CD4-positive, alpha-beta T cell treated with Interleukin-17A for 4 hours (primary cell): ENCODE measurements at places on chromosomes 11 and 22.

- no peak for DNase-seq
These were observed 15.2 kb downstream of the PRPF19 start for GRCh38 chr11:60891103-60891741.

DNA sequence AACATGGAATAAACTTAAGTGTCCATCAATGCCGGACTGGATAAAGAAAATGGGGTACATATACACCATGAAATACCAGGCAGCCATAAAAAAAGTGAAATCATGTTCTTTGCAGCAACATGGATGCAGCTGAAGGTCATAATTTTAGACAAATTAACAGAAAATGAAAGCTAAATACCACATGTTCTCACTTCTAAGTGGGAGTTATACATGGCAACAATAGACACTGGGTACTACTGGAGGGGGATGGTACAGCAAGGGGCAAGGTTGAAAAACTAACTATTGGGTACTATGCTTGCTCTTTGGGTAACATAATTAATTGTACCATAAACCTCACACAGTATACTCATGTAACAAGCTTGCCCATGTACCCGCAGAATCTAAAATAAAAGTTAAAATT lies 851.6 kb downstream of the DLG2 start:
- no peak for DNase-seq

DNA sequence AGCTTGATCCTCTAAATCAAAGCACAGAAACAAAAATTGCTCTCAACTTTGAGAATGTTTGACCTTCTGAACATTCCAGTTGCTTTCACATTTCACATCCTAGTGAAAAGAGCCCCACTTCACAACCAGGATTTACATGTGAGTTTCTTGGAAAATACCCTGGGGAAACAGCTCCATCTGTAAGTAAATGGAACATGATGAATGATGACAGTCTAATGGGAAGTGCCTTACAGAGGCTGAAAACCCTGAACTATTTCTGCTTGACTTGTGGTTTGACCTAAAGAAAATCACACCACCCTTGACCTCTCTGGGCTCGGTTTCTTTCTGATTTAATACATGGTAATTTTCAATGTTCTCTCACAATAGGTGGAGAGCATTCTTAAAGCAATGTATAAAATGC lies 499.4 kb upstream of the API5 start:
- DNase-seq, result no peak

- DNase-seq, result no peak
These were observed 69.2 kb downstream of the BLID start for GRCh38 chr11:122046846-122047245.

DNA sequence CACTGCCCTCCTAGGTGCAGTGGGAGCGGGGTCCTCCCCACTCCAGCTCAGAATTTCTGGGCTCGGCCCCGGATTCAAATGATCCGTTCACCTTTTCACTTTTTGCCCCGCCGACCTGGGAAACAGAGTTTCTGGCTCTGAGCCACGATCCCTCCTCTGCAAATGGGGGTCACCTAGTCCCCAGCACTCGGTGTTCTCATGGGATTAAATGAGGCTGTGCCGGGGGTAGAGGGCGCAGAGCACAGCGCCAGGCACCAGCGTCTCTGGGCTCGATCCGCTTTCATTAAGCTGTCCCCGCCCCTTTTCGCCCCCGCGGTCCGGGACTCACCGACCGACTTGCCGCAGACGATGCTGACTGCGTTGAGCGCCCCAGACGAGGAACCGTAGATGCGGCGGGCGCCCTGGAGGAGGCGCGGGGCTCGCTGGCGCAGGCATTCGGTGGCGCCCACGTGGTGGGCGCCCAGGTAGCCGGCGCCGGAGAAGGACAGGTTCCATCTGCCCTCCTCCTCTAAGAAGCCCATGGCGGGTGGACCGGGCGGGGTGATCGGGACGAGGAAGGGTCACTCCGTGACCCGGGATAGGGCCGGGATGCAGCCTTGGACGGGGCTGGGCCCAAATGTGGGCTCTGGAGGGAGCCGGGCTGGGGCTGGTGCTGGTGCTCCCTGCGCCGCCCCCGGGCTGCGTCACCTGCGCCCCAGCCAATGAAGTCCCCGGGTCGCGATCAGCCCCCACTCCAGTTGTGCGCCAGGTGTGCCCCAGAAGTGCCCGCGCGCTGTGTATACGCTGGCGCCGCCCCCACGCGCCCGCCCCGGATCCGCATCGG lies at the start of gene PNPLA5:
Gene PNPLA5, minus strand, starts transcription at position 654 of the 823 bp plus-strand sequence. Its CDS starts 133 bp downstream, at position 521.
- DNase-seq, result no peak

DNA sequence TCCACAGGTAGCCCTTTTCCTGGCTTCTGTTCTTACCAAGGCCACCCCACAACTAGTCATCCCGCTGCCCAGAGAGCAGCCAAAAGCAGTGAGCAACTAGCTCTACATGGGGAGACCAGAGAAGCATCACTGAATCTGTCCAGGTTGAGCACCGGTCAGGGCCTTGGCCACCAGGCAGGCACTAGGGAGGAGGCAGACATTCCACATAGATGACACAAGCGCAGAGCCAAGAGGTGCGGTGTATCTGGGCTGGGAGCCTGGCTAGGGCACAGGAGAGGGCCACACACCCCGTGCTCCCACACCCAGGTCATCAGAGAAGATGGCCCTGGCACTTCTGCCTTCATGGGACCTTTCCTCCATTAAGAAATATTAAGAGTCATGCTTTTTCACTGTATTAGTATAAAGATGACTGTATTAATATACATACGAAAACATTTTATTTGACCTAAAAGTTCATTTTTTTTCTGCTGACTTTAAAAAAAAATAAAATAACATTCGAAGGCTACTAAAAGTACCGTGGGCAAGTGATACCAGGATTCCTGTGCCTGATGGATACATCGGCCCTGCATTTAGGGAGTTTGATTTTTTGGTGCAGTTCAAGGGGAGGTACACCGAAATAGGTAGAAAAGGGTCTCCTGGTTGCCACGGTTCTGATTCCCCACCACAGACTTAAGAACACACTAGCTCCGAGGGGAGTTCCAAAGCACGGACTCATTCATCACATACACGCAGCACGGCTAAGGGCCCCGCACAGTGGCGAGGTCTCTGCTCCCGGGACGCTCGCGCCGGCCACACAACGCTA lies 1.2 kb downstream of the DGCR2 start:
- DNase-seq, result peak; percentile 50

DNA sequence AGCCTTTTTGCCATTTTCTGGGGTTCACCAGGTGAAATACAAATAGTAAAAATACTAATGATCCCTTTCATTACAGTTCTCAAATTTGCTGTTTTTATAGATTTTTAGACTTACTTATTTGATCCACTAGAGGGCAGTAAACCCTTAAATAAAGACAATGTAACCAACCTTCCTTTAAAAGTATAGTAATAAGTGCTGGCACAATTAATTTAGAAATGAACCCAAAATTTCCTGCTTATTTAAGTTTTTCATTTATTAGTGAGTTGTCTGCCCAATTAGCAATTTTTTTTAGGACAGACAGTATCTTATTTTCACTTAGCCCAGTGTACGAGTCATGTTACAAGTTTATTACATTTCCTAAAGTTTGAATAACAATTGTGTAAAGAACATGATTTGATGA lies 4.7 kb downstream of the DDIAS start:
- no peak for DNase-seq

GRCh38 chr11:108915666-108916065 lies 250.8 kb downstream of the DDX10 start:
- DNase-seq, result no peak

GRCh38 chr11:103322821-103323220 lies 213.6 kb downstream of the DYNC2H1 start:
- DNase-seq, result no peak

DNA sequence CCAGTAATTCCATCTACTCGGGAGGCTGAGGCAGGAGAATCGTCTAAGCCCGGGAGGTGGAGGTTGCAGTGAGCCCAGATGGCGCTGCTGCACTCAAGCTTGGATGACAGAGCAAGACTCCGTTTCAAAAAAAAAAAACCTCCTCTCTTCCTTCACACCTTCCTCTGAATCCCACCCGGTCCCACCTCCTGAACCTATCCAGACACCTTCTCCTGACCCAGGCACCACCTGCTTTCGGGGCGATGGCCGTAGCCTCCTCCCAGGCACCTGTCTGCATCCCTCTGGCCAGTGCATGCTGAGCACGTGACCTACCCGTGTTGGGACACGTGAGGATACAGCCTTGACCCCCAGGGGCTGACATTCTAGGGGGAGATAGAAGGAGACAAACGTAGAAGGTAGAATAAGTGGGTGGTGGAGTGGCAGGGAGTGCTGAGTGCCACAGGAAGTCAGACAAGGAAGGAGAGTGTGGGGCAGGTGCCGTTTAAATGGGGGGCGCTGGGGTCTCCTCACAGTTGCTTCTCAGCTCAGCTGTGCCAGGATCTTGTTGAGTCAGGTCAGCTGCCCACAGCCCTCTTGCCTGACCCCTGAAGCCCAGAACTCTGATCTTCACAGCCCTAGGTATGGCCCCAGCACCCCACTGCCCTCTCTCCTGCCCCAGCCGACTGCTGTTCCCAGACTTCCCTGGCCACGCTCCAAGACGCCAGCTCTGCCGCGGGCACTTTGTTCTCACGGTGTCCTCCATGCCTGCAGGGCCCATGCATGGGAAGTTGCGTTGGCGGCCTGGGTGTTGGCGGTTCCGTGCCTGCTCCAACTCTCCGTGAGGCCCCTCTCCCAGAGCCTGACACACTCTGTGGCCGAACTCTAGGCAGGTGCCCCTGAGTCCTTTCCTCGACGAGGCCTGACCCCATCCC lies 1.2 kb upstream of the MIOX start:
- no peak for DNase-seq
